ENCODE measurements at places on chromosomes 5 and 9. TPM values are rescaled to one million over a fixed set of nuclear protein-coding genes. Genes with fewer than 3 reads are reported as not detected.

The TCF7 gene
- total RNA-seq, result 2.7 TPM

The SPATA31C1 gene
- total RNA-seq, result not detected

The SPATA31A3 gene
- not detected for total RNA-seq

The GPX8 gene
- 137 TPM for total RNA-seq

The RASGRF2 gene
- total RNA-seq, result 5.7 TPM

The POLK gene
- 17.5 TPM for total RNA-seq
